MCF 10A (cell line): ENCODE measurements at places on chromosomes 3 and 15. TPM values are rescaled to one million over a fixed set of nuclear protein-coding genes. Genes with fewer than 3 reads are reported as not detected.

CTDSPL2 gene
- total RNA-seq, result 36.3 and 38.2 TPM in 2 replicates

DOCK3 gene
- total RNA-seq, result 0.14 and 0.34 TPM in 2 replicates

TMEM202 gene
- not detected in 2 replicates for total RNA-seq

SNX33 gene
- total RNA-seq, result 14.3 and 15.2 TPM in 2 replicates

ANKUB1 gene
- not detected in 2 replicates for total RNA-seq

NIT2 gene
- 37.0 and 42.6 TPM in 2 replicates for total RNA-seq

CYP1A1 gene
- not detected in 2 replicates for total RNA-seq

IL5RA gene
- not detected in 2 replicates for total RNA-seq

TGM4 gene
- 1.1 and 2.5 TPM in 2 replicates for total RNA-seq

AGBL1 gene
- total RNA-seq, result not detected in 2 replicates

RAB8B gene
- total RNA-seq, result 11.7 and 15.6 TPM in 2 replicates

GPX1 gene
- total RNA-seq, result 576 and 589 TPM in 2 replicates

NLGN1 gene
- not detected in 2 replicates for total RNA-seq

LRRIQ4 gene
- not detected in 2 replicates for total RNA-seq

CX3CR1 gene
- not detected in 2 replicates for total RNA-seq

NUDT16 gene
- 12.0 and 13.0 TPM in 2 replicates for total RNA-seq

CCDC13 gene
- total RNA-seq, result 1.1 and 1.3 TPM in 2 replicates

CCDC14 gene
- 23.8 and 31.1 TPM in 2 replicates for total RNA-seq

AMIGO3 gene
- 0.79 TPM in 1 of 2 replicates, not detected in the other for total RNA-seq
